ENCODE measurements at places on chromosomes 4 and X. TPM values are rescaled to one million over a fixed set of nuclear protein-coding genes. Genes with fewer than 3 reads are reported as not detected.

DNA sequence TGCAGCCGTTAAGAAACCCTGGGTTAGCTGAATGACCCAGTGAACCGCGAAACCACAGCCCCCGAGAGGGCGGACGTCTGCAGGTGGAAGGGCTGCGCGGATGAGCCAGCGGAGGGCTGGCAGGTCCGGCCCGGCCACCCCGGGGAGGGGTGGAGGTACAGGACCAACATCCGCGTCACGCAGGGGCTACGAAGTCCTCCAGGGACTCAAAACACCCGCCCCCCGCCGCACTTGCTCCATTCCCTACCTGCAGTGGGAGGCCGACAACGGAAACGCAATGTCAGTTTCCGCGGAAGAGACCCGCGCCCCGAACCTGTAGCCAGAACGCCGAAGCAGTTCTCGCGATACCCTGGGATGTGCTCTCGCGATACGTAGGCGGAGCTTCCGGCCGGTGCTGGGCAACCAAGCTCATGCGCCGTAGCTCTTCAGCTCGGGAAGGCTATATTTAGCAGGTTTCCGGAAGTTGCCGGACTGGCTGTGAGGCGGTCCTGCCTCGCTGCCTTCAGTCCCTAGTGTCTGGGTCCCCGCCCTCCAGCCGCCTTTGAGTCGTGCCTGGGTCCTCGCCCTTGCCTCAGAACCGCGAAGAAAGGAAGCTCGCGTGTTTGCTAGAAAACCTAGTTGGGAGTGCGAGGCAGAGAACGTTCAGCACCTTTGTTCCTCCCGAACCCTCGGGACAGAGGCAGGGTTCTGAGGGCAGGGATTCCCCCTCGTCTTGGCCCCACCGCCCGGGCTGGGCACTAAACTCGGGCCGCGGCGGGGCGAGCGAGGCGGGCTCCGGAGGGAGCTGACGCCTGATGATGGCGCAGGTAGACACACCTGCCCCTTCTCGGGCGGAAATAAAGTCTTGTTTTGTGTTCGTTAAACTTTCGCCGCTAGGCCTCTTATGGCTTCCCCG lies at the start of the genes OFD1 and TRAPPC2:
OFD1 (plus strand) TSS at position 471 of the 895 bp plus-strand sequence; CDS start at position 795, 324 bp downstream.
TRAPPC2 (minus strand) TSS at position 343 of the 895 bp plus-strand sequence. CDS start 14,657 bp downstream, outside the sequence.
- DNase-seq = peak; percentile 94

- DNase-seq = no peak
Measured at GRCh38 chrX:11146411-11146810, 35.3 kb downstream of the HCCS start.

Gene DCAF8L2
- not detected for polyA plus RNA-seq

Gene ADH4
- not detected for polyA plus RNA-seq

DNA sequence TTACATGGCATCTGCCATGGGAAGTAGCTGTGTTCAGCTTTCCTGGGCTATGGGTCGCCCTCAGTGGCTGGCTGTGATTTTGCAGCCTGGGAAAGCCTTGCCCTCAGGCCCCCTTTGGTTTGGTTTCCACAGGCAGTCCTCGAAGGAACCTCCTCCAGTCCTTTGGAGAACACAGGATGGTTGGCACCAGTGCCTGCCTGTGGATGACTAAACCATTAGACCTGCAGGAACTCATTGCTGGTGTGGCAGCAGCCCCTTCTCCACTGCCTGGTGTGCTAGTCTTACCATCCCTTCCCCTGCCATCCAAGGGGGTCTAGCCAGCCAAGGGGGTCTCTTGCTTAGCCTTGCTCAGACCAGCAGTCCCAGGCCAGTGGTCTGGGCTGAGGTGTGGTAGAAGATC lies 71.4 kb upstream of the PJA1 start:
- DNase-seq = no peak

GRCh38 chr4:71635139-71635748 lies 148.6 kb downstream of the GC start:
- DNase-seq = no peak

Gene THOC2
- polyA plus RNA-seq = 34.7 TPM

GRCh38 chr4:120084327-120084726 lies 17.7 kb upstream of the MAD2L1 start:
- DNase-seq = no peak

- no peak for DNase-seq
Measured at GRCh38 chrX:48864210-48864609, 28.8 kb upstream of the PCSK1N start.

- DNase-seq = no peak
Measured at GRCh38 chr4:148442832-148443511, 758 bp upstream of the NR3C2 start.

DNA sequence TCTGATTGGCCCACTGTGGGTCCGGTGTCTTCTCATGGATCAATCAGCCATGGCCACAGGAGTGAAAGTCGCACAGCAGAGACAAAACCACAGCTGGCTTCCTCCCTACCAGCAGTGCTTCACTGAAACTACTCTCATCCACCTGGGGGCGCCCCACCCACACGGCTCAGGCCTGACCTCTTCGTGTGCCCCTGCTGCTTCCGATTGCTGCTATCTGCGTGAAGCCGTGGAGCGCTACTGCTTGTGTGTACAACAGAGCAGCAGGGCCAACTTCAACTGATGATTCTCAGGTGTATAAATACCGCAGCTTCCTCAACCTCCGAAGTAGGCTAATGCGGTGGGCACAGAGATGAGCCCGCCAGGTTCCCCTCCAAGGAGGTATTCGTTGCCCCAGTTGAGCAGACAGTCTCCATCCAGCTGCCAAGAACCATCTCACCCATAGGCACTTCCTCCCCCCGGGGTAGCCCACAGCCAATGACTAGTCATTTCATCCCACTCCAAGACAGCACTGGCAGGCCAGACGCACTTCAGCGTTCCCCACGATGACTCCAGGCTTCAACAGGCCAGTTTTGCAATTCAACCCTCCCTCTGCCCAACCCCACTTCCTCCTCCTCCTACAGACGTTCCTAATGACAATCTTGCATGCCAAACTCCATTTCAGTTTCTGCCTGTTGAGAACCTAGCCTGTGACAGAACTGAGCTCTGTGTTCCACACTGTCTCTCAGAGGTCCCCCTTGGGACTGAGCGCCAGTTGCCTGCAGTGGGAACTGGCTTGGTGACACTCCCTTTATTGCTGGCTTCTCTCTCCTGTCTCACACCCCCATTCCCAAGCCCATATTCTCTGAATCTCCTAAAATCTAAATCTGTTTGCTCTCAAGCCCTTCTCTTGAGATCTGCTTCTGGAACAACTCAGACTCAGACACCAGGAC lies 41.3 kb upstream of the ATP6AP2 start:
- DNase-seq = peak; percentile 62

Gene HPSE
- 1.3 TPM for polyA plus RNA-seq

Gene PTPN13
- 0.01 TPM for polyA plus RNA-seq

Gene HTT
- polyA plus RNA-seq = 39.1 TPM

Gene NEXMIF
- polyA plus RNA-seq = 0.04 TPM

Gene PDS5A
- 19.4 TPM for polyA plus RNA-seq

GRCh38 chrX:64205441-64205734 lies at the start of gene AMER1:
Gene AMER1, minus strand, starts transcription at chrX:64205708. Its CDS starts 12,422 bp downstream, at chrX:64193286.
- no peak for DNase-seq
